ENCODE measurements at places on chromosomes 7 and 10.

DNA sequence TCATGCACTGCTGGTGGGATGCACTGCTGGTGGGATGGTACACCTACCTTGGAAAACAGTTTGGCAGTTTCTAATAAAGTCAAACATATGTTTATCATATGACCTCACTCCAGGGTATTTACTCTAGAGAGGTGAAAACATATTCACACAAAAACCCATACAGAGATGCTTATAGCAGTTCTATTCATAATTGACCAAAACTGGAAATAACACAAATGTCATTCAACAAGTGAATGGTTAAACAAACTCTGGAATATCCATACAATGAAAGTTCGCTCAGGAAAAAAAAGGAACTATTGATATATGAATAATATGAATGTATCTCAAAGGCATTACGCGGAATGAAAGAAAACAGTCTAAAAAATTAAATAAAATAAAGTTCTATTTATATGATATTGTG lies 19.5 kb downstream of the CCDC71L start:
- DNase-seq = no peak

GRCh38 chr7:117659531-117660011 lies 179.7 kb downstream of the CFTR start:
- DNase-seq = peak; percentile 39

DNA sequence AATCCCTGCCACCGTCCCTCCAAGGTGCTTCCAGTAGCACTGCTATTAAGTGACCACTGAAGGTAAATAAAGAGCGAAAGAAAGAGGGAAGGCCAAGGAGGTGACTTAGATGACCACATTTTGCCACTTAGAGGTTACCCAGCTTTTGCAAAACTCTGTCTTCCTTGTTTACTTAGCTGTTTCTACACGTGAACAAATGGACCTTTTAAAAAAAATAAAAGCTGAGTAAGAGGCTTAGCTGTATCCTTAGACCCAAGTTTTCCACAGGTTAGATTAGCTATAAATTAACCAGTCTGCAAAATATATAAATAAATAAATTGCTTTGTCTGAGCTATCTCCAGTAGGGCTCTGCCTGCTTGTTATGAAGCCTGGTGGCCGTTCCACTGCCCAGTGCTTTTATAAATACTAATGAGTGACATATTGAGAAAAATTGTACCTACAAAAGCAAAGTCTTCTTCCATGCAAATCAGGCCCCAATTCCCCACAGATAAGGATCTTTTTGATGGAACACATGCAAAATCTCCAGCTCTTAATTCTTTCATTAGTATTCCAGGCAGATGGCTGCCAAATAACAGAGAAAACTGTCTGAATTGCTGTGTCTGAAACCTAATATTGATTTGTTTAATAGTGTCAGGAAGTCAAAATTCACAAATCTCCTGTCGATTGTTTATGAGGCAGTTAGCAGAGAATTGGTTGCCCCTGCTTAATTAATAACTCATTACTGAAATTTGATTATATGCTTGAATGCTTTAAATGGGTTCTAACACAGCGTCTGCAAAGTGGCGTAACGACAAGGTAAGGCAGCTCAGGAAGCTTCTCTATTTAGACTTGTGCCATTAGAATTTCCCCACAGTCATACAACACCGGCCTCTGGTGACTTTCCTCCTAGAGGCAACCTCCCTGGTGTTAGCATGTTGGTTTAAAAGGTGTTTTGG lies 176.7 kb downstream of the EMX2 start:
- no peak for DNase-seq

DNA sequence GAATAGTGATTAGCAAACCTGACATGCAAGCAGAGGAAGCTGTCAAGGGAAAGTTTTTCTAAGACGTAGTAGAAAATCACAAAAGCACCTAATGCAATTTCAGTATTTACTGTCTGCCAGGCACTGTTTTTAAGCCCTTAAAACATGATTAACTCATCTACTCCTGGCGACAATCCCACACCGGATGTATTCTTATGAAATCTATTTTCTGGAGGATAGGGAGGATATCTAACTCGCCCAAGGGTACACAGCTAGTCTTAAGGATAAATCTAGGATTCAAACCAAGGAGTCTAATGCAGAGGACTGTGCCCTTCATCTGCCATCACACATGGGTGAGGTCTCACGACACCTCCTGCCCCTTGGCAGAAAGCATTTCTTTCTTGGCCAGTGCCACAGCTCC lies 47.8 kb upstream of the FIGNL1 start:
- peak; percentile 85 for DNase-seq

- DNase-seq = no peak
Observed at GRCh38 chr10:124482236-124482800, 20.7 kb downstream of the LHPP start.

DNA sequence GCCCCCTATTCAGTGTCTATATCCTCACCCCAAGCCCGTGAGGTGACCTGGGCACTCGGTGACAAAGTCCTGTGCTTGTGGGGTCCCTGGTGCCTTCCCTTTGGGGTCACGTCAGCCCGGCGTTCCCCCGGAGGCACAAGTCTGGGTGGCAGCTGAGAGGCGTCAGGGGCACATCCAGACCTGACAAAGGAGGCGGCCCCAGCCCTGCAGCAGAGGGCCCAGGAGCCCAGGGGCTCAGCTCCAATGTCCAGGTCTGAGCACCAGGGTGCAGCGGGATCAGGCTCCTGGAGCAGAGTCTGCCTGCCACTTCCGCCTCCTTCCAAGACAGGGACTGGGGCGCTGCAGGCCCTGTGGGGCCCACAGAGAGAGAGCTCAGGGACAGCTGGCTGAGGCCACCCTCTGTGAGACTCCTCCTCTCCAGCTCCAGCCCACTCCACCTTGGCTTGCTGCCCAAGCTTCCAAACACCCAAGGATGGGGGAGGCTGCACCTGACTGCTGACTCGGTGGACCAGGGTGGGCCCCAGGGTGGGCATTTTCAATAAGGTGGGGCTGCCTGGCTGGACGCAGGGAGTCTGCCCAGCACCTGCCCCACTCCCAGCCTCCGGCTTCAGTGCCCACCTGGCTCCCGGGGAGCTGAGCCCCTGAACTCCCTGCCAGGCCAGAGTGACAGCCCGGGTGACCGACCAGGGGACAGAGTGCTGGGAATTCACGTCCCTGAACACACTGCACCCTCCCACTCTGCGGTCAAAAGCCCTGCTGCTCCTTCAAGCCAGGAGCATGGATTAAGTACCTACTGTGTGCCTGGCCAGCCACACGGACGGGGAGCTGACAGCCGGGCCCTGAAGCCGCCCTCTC lies 1.0 kb upstream of the KNDC1 start:
- DNase-seq = no peak

GRCh38 chr10:46528171-46528671 lies 28.2 kb downstream of the GPRIN2 start:
- no peak for DNase-seq

DNA sequence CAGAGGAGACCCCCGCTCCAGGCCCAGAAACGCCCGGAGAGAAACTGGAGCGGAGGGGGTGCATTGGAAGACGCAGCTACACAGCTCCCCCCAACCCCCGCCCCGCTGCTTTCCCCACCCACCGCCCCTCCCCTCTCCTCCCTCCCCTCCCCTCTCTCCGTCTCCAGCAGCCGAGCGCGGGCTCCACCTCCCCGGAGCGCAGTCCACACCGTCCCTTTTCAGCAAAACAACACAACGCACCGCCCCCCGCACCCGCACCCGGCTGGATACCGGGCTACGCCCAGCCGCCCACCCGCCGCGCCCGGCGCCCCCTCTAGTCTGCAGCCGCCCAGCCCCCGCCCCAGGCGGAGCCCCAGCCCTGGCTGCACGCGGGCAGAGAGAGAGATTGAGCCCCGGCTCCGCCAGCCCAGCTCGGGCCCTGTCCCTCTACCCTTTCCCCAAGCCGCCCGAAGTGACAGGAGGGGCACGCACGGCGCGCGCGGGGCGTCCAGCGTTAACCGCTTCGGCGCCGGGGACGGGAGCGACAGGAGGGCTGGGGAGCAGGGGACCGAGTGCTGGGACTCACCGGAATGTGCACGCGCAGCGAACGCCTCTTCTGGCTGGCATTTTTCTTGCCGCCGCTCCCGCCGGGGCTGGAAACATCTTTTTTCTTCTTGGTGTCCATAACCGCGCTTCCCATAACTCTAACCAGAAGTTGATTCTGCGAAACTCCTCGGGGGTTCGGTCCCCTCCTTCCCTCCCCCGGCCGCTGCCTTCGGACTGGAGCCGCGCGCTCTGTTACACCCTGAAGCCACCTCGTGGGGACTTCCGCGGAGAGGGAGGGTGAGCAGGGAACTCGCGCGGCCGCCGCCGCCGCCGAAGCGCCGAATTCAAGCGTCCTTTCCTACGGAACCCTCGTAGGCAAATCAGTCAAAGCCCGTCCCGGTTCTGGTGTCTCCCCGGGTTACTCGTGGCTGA lies 695 bp downstream of the PRKAG2 start:
- peak; percentile 56 for DNase-seq
